HTR-8/SVneo (cell line): ENCODE measurements at places on chromosomes 4 and X.

DNA sequence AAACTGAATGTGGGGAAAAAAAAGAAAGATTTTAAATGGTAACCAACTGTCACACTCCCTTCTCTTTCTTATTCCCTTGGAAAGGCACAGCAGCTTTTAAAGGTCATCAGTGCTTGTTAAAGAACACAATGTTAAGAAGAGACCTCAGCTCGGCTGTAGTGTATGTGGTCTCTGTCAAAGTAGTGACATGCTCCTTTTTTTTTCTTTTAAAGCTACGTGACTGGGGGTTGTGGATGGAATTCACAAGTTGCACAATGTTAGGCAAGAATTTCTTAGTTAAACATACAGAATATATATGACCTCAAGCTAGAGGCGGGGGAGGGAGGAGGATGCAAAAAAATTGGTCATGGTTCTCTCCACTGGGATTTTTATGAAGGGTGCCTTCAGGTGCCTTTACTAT lies 45.6 kb downstream of the OCRL start:
- no peak for DNase-seq

DNA sequence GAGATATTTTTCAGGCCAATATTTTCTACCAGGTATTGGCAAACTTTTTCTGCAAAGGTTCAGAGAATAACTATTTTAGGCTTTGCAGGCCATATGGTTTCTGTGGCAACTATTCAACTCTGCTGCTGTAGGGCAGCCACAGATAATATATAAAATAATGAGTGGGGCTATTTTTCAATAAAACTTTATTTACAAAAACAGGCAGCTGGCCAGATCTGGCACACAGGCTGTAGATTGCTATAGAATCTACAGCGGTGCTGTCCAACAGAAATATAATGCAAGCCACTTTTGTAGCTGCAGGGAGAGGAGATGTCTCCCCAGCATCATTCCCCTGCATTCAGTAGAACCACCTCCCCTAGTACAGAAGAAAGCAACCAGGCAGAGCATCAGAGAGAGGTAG lies 97.6 kb upstream of the BCOR start:
- DNase-seq: no peak

DNA sequence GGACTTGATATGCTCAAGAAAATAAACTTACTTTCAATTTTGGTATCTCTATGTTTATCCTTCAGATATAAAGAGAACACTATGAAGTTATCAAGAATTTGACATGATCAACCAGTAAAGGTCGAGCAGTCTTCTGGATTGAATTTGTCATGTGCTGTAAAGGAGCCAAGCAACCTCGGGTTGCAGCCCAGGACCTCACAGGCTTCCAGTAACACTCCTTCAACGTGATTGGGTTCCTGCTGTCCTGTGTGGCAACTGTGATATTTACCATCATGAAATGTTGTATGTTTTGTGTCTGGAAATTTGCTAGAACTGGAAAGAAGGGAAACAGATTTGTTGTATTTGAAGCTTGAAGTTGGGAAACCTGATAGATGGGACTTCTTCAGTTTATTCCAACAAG lies 52.0 kb upstream of the UGT2B7 start:
- DNase-seq: no peak

DNA sequence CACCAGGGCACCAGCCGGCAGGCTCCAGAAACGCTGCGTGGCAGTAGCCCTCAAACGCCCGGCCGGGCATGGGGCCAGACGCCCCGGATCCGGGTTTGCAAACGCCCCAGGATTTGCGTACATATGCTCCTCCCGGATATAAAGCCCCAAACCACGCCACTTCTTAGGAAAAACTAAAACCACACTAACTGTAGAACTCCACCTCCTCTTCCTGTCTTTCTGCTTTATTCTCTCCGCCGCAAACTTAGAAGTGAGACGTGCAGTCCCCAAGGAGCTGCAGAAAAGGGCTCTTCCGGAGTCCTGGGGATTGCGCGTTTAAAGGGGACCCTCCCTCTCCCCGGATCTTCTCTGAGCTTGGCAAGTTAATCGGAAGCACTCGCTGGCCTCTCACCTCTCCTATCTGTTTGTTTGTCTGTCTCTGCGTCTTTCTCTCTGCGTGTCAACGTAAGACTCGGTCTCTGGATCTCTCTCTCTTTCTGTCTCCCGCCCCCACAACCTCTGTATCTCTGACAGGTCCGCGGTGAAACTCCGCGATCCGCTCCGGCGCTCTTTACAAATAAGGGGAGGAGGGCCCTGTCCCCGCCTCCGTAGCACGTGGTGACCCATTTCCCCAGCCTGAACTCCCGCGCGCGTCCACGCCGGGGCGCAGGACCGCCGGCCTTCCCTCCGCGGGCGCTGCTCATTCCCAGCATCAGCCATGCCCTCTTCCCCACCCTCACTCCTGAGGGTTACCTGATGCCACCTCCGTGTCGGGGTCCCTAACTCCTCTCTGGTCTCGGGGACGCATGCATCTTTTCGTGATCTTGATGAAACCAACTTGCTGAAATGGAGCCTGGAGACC lies at the start of gene SLC39A8:
Gene SLC39A8 (minus strand): TSS at position 529 of the 841 bp plus-strand sequence. CDS start 820 bp downstream, outside the sequence.
- peak; percentile 66 for DNase-seq

DNA sequence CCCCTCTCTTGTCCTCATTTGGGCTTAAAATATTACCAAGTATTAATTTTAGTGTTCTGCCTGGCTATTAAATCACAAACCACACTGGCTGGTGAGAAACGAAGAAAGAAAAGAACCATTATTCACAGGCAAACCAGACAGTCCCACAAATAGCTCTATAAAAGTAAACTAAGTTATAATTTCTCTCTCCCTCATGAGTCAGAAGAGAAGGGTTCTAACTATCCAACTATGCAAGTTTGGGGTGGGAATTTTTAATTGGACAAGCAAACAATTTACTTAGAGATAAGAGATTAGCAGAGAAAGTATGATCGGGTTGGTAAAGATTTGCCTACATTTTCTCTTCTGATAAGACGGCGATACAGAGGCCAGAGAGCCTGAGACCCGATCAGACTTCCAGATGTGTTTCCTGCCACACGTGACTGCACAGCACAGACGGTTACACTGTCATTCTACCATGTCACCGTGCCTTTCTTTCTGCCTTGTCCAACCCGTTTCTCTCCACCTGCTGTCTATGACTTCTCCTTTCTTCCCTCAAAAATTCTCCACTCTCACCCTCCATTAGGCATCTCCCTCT lies 52.3 kb downstream of the MEPE start:
- DNase-seq: no peak

DNA sequence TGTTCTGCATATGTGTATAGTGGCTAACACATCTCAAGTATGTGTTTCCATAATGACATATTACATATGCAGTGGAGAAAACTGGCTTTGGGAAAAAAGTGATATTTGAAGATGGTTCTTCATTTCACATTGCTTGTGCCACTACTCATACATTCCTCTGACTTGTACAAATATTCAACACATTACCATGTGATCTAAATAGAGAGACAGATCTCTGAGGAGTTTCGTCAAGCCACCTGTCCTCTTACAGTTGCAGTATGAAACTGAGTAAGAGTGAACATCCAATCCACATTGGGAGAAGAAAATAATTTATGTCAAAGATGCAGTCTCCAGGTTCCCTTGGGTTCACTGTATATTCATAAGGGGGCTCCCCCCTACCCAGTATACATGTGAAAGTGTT lies 123.9 kb downstream of the KDR start:
- no peak for DNase-seq

DNA sequence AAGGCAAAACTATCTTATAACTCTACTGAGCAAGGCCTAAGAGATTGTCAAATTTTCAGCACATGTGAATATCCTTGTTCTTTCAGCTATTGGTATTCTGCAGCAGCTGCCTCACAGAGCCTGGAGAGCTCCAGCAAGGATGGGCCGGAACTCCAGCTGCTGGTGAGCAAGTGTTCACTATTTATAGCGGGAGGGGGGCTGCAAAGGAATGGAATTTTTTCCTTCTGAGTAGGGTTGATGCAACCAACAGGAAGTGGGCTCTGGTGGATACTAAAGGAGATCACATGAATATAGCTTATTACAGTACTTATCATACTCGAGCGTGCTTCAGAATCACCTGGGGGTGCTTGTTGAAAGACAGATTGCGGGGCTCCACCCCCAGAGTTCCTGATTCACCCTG lies 20.2 kb upstream of the SETD7 start:
- no peak for DNase-seq

DNA sequence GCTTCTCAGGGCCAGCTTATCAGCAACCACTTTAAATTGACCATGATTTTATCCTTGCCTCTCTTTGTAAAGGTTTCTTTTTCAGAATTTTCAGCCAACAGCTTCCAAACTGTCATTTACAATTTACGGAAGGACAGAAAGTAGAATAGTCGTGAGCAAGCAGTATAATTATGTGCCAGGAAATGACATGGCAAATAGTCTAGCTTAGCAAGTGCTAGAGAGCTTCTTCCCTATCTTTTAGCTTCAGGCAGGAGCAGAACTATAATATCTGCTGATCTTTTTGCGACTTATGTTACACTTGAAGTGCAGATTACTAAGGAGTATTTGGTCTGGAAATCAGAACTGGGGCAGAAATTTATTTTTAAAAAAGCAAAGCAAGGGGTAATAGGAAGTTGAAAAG lies 123.0 kb upstream of the AP1S2 start:
- DNase-seq: no peak

DNA sequence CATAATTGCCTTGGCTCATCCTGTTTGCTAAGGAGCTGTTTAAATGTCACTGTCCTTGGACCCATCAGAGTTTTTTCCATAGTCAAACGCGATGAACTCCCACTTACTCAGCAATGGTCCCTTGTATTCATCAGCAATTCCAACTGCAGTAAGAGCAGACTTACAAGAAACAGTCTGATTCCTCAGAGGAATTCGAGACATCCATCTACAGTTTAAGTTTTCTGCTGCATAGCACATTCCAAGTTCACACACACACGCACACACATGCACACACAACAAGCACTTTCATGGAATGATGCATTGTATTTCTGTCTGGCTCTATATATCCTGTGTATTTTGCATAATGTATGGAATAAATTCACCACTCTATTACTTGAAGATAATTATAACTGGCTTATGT lies 32.7 kb upstream of the TMEM150C start:
- DNase-seq: no peak

DNA sequence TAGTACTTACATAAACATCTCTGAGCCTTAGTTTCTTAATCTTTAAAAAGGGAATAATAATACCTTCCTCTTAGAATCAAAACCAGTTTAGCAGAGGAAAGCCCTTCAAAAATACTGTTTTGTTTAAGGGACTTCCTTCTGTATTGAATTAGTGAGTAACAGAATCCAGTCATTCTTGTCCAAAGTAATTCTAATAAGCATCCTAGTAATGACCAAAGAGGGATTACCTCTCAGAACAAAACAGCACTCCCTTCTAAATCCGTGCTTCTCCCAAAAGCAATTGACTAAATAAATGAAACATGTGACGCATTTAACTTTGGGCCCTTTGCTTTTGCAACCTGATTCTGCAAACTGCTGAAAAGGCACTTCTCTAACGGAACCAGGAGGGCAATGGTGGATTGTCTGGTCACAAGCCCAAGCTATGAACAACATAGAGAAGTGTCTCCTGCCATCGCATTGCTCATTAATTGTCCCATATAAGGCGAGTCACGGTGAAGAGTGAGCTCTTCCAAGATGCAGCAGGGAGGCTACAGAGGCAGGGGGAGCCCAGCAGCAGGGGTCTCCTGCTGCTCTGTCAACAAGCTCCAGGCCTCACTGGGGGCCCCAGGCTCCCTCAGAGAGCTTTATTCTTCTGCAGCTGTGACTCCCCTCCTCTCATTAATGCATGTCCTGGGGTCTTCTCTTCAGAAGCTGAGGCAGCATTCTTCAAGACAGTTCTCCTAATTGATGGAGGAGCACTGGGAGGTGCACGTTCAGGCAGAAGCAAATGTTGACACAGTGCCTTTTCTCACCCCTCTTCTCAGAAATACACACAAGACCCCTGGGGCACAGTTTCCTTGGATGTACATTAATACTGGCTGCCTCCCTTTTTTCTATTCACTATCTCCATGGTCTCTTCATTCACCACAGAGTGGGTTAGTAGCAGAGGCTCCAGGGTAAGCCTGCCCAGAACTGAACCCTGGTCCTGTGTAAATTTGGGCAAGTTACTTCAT lies 419.6 kb upstream of the RASGEF1B start:
- DNase-seq: no peak

DNA sequence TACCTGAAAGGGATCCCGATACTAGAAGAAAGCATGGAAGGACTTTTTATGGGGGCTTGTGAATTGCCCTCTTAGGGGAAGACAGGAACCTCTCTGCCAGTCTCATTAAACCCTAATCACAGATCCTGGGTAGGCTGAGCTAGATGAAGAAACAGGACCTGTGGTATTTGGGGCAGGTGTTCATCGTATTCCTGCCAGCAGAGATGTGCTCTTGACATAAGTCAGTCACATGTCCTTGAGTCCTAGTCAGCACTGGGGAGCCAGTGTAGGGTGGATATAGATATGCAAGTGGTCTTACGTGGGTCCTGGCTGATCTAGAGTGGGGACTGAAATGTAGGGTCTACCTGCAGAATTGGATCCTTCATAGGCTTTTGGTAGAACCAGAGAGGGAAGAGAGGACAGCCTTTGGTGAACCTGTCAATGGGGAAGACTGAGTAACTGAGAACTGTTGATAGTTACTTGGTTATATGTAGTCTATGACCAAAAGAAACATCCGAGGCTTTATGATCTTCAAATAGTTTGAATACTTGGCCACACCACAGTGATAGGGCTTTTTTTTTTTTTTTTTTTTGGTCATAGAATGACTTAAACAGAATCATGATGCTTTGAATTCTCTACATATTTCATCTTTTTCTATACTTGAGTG lies 63.5 kb upstream of the WDR1 start:
- no peak for DNase-seq

GRCh38 chr4:183797445-183798300 lies 107.4 kb upstream of the STOX2 start:
- DNase-seq: peak; percentile 53

GRCh38 chr4:80090090-80090489 lies 17.1 kb upstream of the ANTXR2 start:
- DNase-seq: no peak

GRCh38 chr4:11715753-11716521 lies 287.2 kb upstream of the HS3ST1 start:
- no peak for DNase-seq

DNA sequence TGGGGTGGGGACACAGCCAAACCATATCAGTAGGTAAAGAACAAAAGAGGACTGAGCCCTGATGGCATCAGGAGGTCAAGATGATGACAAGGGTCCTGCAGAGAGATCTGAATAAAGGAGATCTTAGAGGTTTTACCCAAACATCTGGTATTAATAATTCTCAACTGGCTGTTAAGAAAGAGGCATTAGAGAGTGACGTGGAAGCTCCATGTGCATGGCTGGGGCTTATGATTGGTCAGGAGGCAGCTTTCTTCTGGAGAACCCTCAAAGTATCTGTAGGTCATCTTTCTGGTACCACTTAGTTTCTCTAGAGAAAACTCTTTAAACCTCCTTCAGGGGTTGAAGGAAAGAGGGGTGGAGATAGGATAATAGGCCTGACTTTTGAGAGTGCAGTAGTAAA lies 18.7 kb downstream of the MGST2 start:
- DNase-seq: no peak

GRCh38 chrX:153888344-153888743 lies 2.4 kb upstream of the L1CAM start:
- DNase-seq: no peak
